ENCODE measurements at places on chromosomes 11 and 22.

DNA sequence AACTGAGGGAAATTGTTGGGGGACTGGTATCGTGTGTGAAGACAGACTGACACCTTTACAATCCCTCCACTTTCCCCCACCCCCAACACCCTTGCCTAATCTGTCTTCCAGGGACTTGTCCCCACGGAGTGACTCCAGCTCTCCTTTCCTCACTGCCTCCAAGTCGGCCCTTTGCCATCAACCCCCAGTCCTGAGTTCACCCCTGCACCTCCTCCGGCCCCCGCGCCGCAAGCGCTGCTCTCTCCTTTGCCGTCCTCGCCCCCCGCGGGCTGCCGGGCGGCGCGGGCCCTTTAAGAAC lies 183 bp upstream of the ABCG4 start:
- DNase-seq = no peak

DNA sequence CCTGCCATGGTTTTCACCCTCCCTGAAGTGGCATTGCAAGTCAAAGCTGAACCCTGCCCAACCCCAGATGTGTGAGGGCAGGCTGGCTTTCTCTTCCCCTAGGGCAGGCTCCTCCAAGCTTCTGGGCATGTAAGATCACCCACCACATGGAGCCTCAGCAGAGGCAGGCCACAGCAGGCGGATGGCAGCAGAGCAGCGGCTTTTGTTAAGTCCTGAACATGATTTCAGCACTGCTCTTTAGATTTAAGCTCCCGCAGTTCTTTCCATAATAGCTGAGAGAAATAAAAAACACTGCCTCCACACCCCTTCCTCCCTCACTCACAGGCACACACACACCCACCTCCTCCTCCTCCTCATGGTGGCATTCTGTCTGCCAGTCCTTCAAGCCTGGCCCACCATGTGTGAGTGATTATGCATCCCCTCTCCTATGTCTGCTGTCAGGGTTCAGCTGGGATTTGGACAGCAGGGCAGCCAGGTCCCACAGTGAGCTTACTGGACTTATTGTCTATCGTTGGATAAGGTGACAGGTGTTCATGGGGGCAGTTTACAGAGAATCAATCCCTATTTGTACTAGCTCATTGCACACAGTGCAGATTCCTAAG lies 5.0 kb upstream of the NTM start:
- no peak for DNase-seq

DNA sequence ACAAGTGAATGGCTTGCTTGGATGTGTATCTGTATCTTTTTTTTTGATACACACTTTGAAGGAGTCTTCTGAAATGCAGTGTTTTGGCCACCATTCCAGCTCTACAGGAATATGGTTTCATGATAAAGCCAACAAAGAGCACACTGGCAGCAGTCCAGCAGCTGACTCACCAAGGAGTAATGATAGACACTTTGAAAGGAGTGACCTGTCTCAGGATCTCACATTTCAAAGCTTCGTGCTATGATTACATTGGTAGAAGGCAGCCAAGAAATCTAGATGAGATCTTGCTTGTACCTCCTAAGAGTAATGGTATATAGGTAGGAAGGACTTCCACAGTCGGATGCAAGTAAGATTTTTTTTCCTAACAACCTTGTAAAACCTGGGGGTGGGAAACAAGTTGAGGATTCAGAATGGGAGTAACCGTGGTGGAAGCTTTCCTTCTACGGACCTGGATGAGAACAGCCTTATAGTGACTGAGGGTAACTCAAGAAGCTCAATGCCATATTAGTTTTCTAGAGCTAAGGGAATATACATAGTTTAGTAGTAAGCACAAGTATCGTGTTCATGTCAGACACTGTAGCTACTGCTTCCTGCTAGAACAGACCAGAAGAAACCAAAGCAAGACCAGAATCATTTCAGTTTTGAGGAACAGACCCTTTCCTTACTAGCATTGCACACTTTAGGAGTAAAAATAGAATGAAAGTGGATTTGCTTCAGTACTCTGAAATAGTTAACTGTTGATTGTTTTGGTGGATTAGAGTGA lies 25.0 kb downstream of the MTMR3 start:
- no peak for DNase-seq

DNA sequence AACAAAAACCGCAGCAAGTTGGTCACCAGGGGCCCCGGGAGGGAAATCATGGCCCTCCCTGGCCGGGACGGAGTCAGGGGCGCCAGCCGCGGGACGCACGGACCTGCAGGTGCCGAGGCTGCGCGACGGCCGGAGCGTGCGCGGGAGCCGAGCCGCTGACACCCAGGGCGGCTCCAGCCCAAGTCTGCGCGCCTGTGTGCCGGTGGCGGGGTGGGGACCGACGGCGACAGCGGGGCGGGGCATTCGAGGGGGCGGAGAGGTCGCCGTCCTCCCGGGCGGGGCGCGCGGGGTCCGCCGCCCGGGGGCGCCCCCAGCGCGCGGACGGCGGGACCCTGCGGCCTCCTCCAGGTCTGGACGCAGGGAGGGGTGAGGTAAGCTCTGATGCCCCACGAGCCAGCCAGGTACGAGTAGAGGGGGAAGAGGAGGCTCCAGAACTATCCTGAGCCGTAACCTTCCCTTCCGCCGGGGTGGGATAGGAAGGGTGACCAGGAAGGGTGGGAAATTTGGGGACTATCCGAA lies at the start of gene ESAM:
ESAM (minus strand) TSS at position 186 of the 519 bp plus-strand sequence; CDS start at position 50, 136 bp downstream.
- no peak for DNase-seq

- no peak for DNase-seq
These were observed 50.6 kb upstream of the MN1 start for GRCh38 chr22:27851974-27852746.

DNA sequence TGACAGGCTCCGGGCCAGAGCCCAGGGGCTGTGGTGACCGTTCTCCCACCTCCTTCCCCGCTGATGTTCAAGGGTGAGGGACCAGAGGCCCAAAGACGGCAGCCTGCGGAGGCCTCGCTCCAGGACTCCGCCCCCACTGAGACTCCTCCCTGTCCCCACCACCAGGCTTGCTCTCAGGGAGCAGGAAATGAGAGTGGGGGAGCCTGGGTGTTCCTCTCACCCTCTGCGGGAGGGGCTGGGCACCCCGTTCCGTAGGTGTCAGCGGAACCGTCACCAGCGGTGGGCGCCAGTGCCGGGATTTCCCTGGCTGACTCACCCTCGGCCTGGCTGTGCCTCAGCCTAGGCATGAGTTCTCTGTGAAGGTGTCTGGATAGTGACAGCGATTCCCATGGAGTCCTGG lies 15.7 kb downstream of the DAGLA start:
- no peak for DNase-seq

DNA sequence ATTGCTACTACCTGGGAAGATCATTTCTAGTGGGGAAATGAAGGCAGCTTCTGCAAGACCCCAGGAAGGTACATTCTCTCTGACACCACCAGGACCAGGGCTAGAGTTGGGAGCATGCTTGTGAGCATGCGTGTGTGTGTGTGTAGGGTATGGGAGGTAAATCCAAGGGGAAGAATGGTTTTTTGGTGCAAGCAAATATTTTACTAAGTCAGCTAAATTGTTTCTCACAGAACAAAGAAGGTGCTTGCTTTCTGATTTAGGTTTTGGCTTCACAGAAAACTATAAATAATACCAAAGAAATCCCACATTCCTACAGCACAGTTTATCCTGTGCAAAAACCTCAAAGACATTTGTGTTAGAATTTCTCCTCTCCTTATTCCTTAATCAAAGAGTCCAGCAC lies 344.0 kb upstream of the CCDC90B start:
- no peak for DNase-seq

DNA sequence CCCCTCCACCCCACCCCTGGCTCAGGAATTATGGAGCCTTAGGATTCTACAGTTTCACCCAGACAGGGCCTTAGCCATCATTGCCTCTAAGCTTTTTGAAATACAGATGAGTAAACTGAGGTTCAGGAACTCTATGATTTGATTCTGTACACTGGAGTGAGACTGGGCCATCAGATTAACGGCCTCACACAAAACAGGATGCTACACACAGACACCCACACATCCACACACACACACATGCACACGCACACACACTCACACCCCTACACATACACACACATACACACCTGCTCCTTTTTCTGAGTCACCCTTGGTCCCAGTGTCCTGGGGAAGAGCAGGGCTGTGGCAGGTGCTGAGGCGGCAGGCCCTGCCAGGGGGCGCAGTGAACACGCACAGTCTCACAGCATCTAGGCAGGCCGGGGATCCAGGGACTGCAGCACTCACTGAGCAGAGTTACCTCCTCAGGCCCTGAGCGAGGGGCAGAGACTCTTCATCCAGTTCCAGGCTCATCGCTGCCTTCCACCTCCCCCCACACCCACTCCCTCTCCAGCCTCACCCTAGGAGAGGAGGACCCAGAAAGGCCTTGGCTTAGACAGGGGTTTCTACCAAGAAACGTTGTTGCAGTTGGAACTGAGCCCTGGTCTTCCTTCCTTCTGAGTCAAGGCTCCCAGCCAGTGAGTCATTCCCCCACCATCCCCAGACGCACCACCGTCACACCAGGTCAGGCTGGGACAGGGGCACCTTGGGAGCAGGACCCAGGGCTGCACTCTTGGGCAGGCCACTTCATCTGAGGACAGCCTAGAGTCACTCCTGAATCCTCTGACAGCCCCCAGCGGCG lies 89.8 kb upstream of the PARVA start:
- peak; percentile 46 for DNase-seq

DNA sequence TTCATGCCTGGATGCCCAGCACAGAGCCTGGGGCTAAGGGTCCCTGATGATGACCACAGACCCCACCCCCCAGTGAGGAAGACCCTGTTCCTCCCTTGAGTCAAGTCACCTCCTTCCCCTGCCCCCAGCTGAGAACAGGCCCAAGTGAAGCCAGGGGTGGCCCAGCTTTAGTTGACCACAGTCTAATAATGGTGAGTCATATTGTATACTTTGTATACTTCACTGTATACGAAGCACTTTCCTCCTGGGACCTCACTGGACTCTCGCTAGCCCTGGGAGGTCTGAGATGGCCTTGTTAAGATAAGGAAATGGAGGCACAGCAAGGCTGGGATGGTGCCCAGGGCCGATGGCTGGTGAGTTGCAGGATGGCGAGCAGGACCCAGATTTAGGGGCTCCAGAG lies 3.7 kb upstream of the FLRT1 start:
- no peak for DNase-seq

GRCh38 chr11:65485920-65486219 lies 13.0 kb upstream of the MALAT1 start:
- DNase-seq = no peak

GRCh38 chr11:133956650-133957633 lies at the start of gene IGSF9B:
Gene IGSF9B (minus strand): TSS chr11:133956968. CDS start chr11:133956754, 214 bp downstream.
- peak; percentile 86 for DNase-seq

GRCh38 chr11:86765878-86766277 lies 34.5 kb upstream of the PRSS23 start:
- DNase-seq = no peak

GRCh38 chr22:26561756-26562417 lies 28.0 kb downstream of the TPST2 start:
- no peak for DNase-seq

DNA sequence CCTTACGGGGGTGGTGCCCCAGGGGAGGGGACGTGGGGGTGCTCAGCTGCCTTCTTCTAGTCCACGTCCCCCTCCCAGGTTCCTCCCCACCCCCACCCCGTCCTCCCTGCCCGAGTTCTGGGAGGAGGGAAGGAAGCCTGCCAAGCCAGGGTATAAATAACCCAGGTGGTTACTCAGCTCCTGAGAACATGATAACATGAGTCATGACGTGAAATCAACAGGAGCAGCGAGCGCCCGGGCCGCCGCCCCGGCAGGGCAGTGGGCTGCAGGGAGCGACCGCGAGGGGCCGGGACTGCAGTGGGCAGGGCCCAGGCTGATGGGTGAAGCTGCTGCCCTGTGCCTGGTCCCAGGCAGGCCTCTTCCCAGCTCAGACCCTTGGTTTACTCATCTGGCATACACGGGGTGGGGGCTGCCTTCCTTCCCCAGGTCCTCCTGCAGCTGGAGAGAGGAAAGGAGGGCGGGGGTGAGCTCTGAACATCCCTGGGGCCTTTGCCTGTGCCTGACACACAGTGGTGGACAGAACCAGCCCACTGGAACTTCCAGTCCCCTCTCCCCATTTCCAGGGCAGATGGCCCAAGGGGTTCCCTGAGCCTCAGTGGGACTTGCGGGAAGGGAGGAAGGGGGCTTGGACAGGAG lies 8.8 kb upstream of the PDGFB start:
- no peak for DNase-seq

- DNase-seq = no peak
These were observed 496.2 kb upstream of the CCDC90B start for GRCh38 chr11:83782329-83782728.

GRCh38 chr11:61009392-61010275 lies 38.2 kb downstream of the CD6 start:
- DNase-seq = no peak

DNA sequence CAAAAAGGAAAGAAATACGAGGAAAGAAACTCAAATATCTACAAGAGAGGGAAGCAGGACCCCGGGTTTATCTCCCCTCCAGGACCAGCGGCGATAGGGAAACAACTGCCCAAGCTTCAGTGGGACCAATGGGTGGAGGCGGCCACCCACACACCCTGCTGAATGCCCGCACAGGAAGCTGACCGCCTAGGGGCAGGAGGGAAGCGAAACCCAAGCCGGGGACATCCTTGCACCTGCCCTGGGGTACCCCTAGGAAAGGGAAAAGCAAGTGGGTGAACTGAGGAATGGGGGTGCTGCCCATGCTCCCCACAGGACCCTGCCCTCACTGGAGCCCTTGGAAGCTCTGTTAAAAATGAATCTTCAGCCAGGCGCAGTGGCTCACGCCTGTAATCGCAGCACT lies 27.6 kb upstream of the HMOX1 start:
- DNase-seq = no peak

- DNase-seq = no peak
These were observed 2.8 kb downstream of the ALKBH8 start for GRCh38 chr11:107562647-107563208.

- no peak for DNase-seq
These were observed 691 bp downstream of the CEP295 start for GRCh38 chr11:93662175-93662570.

GRCh38 chr11:118635237-118635591 lies 27.8 kb downstream of the PHLDB1 start:
- DNase-seq = no peak

- no peak for DNase-seq
These were observed 15.5 kb downstream of the C11orf91 start for GRCh38 chr11:33685082-33685481.

GRCh38 chr22:26162926-26163325 lies 6.3 kb upstream of the SEZ6L start:
- no peak for DNase-seq

DNA sequence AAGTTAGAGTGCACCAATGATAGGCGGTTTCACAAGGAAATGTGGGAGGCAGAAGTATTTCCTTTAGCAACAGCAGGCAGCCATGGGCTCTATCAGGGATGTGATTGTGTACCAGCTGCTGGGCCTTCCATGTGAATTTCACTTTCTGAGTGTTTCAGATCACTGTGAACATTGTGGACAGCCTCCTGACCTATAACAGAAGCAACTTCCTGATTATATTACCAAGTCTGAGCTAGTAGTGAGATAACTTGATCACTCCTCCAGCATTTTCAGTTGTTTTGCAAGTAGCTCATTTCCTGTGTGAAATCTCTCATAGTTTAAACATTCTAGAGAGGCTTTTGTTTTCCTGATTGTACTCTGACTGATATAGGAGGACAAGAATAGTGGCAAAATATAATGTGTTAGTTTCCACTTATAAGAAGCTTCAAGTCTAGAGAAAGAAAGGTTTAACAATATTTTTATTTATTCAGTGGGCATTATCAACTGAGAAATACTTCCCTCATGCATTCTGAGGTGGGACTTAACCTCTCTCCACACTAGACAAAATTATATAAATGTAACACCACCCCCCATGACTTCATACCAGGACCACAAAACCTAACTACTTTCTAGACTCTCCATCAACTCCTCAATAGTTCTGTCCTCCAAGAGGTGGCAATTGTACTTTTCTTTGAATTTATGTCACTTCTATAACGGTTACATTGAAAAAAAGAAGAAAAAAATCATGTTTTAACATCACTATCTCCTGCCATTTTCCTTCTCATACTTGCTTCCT lies 184.2 kb upstream of the LUZP2 start:
- no peak for DNase-seq

Measured in progenitor cell of endocrine pancreas (in vitro differentiated cells).